Lung (tissue), 17 donors: ENCODE measurements at places on chromosomes 7 and 10.

- DNase-seq: no peak
Measured at GRCh38 chr10:17655567-17656146, 11.7 kb downstream of the STAM start.

DNA sequence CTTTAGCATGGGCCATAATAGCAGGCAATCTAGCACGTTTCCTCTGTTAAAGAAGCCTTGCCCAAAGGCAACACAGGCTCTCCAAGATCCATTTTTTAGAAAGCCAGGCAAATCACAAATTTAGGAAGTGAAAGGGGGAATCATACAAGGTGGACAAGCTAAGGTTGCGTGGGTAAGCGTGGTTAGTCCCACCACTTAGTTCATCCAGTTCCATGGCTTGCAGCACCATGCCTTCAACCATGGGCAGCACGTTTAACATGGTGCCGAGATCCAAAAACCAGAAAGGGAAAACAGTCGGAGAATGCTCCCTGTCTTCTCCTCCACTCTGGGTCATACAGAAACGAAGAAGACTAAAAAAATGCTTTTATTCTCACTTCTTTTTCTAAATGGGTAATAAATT is 234.4 kb upstream of the IMMP2L start:
- DNase-seq: no peak

- DNase-seq: no peak
Measured at GRCh38 chr7:148319316-148319808, 271.2 kb upstream of the C7orf33 start.

- no peak for DNase-seq
Measured at GRCh38 chr7:91348711-91349110, 84.5 kb downstream of the FZD1 start.

GRCh38 chr7:95001815-95002561 is 94.6 kb downstream of the PPP1R9A start:
- peak; percentile 60 for DNase-seq

GRCh38 chr10:547591-548081 is 141.8 kb downstream of the DIP2C start:
- DNase-seq: no peak

- no peak for DNase-seq
Measured at GRCh38 chr10:126910798-126911197, 5.6 kb downstream of the DOCK1 start.

GRCh38 chr10:29595636-29596225 is 39.0 kb downstream of the SVIL start:
- DNase-seq: no peak

DNA sequence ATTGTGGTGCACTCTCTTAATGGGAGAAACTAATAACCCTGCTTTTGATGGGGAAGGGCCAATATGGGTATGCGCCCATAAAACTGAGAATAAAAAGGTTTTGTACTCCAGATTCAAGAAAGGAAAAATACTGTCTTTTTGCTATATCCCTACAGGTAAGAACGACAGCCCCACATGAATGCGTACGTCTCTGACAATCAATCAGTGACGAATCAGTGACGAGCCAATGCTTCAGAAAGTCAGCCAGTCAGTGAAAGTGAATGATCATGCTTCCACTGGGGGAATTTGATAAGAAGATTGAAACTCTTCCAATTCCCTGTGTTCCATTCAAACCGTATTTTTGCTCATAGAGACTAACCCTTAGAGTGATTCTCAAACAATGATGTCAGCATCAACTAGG is 26.3 kb downstream of the ARL5B start:
- DNase-seq: no peak

GRCh38 chr10:94683214-94684054 is at the start of gene CYP2C18:
TSS of gene CYP2C18 (plus strand) at chr10:94683729. CDS start at chr10:94683820, 91 bp downstream.
- DNase-seq: no peak

- DNase-seq: no peak
Measured at GRCh38 chr10:122078326-122078725, 89.4 kb downstream of the TACC2 start.

DNA sequence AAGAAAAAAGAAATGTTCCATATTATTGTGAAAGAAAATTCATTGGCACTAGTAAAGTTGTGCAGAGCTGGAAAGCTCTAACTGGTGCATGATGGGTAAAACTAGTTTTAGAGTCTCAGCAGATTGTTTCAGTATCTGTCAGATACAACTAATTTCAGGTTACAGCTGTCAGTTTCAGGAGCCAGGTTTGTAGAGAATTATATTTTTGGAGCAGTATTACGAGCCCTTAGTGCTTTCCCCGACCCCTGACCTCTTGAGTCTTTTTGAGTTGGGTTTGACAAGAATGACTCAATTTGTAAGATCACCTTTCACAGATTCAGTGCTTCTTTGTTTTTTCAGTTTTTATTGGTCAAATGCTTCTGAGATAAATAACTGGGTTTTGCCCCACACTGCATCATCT is 366.4 kb upstream of the PLXDC2 start:
- DNase-seq: no peak

DNA sequence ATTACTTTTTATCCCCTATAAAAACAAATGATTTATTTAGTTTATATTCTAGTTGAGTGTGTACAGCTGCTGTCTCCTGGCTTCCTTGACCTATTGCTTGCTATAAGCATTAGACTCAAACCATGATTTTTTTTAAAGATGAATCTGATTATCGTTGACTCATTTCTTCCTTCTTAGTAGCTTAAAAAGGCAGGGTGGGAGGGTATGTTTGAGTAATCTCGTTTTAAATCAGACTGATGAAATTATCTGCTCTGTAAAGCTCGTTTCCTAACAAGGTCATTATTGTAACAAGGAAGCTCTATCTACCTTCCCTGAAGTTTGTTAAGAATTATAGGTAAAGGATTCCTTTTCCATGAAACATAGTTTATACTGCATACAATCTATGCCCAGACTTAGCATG is 276.3 kb upstream of the KCND2 start:
- DNase-seq: no peak

DNA sequence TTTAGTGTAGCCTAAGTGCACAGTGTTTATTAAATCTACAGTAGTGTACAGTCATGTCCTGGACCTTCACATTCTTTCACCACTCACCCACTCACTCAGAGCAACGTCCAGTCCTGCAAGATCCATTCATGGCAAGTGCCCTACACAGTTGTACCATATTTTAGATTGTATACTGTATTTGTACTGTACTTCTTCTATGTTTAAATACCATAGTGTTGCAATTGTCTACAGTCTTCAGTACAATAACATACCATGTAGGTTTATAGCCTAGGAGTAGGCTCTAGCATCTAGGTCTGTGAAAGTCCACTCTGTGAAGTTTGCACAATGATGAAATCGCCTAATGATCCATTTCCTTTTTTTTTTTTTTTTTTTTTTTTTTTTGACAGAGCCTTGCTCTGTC is 12.0 kb downstream of the EEPD1 start:
- DNase-seq: no peak

GRCh38 chr10:24826009-24826408 is 102.3 kb upstream of the ARHGAP21 start:
- DNase-seq: peak; percentile 24

- no peak for DNase-seq
Measured at GRCh38 chr7:19121977-19122588, 4.6 kb upstream of the TWIST1 start.

DNA sequence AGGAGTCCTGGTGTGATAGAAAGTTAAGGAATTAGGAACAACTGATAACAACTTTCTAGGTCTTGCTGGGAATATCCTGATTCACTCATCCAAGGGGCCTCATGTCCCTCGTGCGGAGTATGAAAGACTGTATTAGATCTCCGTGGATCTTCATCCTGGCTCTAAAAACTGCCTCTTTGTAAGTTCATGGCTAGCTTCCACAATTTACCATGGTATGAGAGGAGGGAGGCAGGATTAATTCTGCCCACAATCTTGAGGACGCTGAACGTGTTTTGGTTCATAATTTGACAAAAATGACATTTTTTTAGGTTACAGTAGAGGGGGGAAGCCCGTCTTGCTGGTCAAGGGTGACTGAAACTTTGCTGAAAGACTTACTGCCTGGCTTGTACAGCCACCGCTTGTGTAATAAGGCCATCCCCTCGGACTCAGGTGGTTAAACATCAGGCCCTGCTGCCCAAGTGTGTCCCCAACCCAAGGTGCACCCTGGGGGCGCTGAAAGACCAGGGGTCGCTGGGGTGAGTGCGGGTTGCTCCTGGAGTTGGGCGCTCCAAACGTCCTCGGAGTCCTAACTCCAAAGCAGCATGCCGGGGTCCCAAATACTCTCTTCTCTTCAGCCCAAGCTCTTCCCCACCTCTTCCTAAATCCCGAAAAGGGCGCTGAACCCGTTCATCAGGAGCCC is 733 bp downstream of the HIBADH start:
- DNase-seq: peak; percentile 61

DNA sequence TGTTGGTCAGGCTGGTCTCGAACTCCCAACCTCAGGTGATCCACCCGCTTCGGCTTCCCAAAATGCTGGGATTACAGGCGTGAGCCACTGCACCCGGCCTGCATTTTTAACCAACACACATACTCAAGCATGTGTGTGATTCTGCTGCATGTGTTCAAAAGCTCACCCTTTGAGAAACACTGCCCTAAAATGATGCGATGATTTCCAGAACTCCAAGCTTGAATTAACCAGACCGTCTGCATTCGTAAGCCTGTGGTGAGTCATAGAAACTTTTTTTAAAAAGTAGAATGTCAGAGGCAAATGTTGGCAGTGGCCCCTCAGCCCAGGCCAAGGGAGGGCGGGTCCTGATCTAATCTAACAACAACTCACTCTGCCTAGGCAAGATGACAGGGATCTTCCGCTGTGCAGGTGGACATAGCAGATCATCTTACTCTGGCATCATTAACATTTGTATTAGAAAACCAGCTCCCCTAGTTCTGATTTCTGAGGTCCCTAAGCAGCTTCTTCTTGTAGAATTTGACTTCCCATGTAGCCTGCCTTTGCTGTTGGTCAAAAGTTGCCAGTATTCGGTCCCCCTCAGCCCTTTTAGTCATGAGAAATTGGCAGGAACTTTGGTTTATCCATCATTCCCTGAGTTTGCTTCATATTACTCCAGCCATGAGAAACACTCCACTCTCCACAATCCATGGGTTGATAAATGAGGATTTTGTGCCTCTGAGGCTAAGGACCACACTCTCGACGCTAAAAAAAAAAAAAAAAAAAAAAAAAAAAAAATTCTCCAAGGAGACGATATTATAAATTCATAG is 190.4 kb downstream of the SKIDA1 start:
- DNase-seq: no peak

GRCh38 chr7:90251304-90251635 is 6.3 kb downstream of the CFAP69 start:
- DNase-seq: no peak

- peak; percentile 79 for DNase-seq
Measured at GRCh38 chr7:35537067-35538023, 157.6 kb downstream of the HERPUD2 start.

DNA sequence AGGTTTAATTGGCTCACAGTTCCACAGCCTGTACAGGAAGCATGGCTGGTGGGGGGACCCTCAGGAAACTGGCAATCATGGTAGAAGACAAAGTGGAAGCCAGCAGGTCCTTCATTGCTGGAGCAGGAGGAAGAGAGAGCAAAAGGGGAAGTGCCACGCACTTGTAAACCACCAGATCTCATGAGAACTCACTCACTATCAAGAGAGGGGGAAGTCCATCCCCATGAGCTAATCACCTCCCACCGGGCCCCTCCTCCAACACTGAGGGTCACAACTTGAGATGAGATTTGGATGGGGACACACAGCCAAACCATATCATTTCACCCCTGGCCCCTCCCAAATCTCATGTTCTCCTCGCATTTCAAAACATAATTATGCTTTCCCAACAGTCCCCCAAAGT is 171.9 kb upstream of the CACNA2D1 start:
- DNase-seq: no peak

GRCh38 chr7:137694405-137694804 is 152.4 kb downstream of the DGKI start:
- DNase-seq: no peak
